ENCODE measurements at places on chromosomes 2 and 18. TPM values are rescaled to one million over a fixed set of nuclear protein-coding genes. Genes with fewer than 3 reads are reported as not detected.

Gene CEBPZOS
- total RNA-seq, result 33.7 TPM

Gene KDM3A
- total RNA-seq, result 46.2 TPM

Gene SERPINB2
- 1.7 TPM for total RNA-seq

Gene ITPRIPL1
- 58.3 TPM for total RNA-seq

Gene TMEM247
- total RNA-seq, result not detected

Gene INPP5D
- total RNA-seq, result 49.3 TPM

Gene MAB21L4
- total RNA-seq, result not detected
